ENCODE measurements at places on chromosomes 5 and 9.

GRCh38 chr9:70352356-70352755 lies 62.1 kb downstream of the KLF9 start:
- DNase-seq, result no peak

DNA sequence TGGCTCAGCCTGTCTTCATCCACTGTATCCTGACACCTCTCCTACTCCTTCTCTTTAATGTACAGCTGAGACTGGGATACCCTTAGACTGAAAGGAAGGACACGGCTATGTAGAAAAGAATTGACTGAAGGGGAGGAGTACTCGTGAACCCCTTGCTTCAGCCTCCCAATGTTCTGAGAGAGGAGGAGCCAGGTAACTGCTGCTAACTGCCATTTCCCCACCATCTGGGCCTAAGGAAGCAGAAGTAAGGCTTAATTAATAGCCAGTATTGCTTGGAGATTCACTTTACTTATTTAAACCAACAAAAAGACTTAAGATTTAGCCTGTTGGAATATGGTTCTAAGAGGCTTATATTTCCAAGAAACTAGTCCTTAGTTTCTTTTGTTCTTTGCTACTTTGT lies 18.8 kb upstream of the RGS3 start:
- no peak for DNase-seq

- no peak for DNase-seq
Measured at GRCh38 chr5:59067956-59068656, 485.2 kb downstream of the RAB3C start.

- DNase-seq, result no peak
Measured at GRCh38 chr9:87602933-87603643, 105.4 kb downstream of the DAPK1 start.

- DNase-seq, result peak; percentile 64
Measured at GRCh38 chr5:50958852-50959457, 292.5 kb downstream of the PARP8 start.

DNA sequence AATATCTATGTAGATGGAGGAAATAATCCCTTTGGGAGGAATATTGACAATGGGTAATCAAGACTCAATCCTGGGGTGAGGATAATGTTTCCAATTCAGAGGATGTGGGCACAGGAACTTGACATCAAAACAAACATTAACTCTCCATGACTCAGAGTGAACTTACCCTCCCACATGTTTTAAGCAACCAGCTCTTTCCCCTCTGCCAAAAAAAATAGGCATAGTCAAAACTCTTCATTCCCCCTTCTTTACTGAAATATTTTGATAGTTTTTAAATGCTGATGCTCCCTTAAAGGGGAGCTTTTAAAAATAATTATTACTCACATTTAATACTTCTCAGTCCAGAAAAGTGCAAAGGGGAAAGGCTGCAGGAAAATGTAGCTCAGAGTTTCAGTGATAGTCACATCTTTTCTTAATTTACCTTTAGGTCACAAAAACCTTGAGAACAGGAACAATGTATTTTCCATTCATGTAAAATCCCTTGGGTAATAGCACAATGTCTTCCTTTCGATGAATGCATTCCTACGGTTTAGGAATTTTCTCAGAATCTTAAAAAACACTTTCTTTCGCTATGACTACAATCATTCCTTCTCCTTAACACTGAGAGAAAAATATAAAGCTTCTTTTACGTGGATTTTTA lies 298.4 kb upstream of the GRAMD2B start:
- DNase-seq, result no peak

GRCh38 chr5:73135429-73136054 lies 15.2 kb downstream of the TMEM171 start:
- peak; percentile 32 for DNase-seq

- DNase-seq, result no peak
Measured at GRCh38 chr5:109914906-109915305, 225.2 kb downstream of the MAN2A1 start.

DNA sequence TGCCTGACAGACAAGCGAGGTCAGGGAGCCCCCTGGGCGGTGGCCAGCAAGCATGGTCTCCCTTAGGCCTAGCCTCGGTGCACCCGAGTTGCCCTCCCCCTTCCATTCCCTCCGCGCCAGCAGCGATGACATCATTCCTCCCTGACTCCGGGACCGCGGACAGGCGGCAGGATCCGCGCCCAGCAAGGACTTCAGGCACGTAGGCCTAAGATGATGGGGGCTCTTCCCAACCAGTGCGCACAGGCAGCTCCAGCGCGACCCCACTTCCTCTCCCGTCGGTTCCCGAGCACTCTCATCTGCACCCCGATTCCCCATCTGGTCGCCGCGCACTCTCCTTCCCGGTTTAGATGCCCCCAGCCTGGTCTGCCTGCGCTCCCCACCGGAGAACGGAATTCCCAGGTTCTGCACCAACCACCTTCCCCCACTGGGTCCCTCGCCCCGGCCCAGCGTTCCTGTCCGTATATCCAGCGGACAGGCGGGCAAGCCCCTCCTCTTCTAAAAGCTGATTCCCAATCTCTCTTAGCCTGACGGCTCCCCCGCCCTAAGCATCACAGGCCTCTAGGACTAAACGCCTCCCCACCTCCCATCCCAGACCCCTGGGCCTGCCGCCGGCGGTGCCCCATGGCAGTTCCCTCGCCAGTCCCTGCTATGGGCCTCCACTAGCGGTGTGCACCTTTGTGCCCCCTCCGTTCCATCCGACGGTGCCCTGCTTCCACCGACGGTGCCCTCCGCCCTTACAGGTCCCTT lies 931 bp downstream of the FAM219A start:
- DNase-seq, result peak; percentile 68

- DNase-seq, result peak; percentile 30
Measured at GRCh38 chr9:38024036-38024681, 44.9 kb downstream of the SHB start.

DNA sequence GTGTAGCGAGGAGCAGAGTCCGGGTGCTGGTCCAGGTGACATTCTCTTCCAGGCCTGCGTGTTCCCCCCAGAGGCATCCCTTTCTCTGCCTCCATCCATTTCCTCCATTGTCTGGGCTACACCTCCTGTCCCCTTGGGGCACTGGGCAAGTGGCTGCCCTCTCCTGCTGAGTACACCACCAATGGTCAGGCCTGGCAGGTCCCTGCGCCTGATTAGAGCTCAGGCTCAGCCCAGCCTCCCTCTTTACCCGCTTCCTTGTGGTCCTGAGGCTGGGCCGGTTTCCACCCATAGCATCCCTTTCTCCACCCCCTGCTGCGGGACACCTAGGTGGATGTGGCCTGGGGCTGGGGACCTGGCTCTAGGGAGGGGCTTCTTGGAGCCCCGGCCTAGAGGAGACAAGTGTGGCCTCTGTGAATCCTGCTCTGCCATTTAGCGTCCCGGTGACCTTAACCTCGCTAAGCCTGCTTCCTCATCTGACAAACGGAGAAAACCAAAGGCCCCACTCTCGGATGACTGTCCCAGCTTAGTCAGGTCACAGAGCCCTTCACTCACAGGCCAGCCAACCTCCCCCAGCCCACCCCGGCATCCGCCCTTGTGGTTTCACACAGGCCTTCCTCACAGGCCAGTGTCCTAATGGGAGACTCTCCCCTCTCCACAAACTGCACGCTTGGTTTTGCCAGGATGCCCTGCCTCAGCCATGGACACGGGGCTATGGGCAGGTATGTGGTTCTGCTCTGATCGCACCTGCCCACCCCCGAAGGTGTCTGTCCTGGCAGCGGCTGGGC lies 12.9 kb downstream of the DOLPP1 start:
- DNase-seq, result no peak

- peak; percentile 64 for DNase-seq
Measured at GRCh38 chr5:435961-436640, 6.9 kb upstream of the EXOC3 start.

DNA sequence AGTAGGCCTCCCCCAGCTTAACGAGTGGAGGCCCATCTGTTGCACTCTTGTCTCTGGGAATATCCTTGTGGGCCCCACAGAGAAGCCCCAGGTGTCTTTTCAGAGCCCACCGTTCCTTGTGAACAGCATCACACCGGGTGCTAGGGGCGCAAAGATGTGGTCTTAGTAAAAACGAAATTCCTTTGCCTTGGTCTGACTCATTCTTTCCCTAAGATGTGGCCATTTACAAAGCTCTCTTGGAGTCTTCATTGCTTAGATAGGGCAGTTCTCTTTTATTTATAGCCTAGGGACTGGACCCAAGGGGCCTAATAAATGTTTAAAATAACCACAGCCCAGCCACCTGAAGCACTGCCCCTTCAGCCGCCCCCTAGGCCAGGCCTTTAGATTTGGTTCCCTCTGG lies 52.8 kb upstream of the RPL26L1 start:
- DNase-seq, result no peak

DNA sequence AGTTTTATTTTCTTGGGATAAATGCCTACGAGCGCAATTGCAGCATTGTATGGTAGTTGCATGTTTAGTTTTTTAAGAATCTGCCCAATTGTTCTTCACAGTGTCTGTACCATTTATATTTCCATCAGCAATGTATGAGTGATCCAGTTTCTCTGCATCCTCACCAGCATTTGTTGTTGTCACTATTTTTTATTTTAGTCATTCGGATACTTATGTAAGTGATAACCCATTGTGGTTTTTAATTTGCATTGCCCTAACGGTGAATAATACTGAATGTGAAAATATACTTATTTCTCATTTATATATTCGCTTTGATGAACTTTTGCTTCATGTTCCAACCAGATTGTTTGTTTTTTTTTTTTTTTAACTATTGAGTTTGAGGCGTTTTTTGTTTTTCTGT lies 33.7 kb upstream of the PWWP2A start:
- DNase-seq, result no peak

DNA sequence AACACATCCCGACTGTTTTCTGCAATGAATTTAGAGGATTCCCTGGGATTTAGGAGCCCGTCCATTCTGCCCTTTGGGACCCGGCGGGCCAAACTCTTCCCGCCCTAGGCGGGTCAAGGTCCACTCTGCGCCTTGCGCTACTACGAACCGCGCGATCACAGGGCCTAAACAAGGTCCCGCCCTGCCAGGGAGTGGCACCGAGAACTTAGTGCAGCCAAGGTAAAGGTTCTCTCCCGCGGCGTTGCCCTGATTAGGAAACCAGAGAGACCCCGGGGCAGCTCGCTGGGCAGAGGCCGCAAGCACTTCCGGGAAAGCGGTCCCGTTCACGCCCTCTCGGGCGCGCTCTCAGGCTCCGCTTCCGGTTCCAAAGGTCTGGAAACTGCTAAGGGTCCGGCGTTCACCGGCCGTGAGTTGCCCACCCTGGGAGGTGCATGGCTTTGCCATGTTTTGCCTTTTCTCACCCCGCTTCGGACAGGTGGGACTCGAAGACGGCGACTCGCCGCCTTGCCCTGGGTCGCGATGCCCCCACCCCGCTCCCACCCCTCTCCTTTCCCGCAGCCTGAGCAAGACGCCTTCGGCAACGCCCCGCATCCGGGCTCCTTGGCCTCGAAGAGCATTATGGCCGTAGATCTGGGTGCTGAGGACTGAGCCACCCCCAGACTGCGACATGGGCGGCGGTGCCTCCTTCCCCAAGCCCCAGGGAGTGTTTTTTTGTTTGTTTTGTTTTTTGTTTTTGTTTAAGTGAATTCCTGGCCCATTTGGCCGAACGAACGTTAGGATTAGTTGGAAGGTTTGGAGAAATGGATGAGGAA lies 23.4 kb downstream of the HNRNPK start:
- DNase-seq, result peak; percentile 85

- DNase-seq, result no peak
Measured at GRCh38 chr5:33415811-33416354, 24.9 kb upstream of the TARS1 start.

GRCh38 chr9:134566196-134566847 lies 75.3 kb upstream of the COL5A1 start:
- DNase-seq, result no peak

- DNase-seq, result no peak
Measured at GRCh38 chr5:1934056-1934394, 51.3 kb upstream of the IRX4 start.

GRCh38 chr9:136196404-136197083 lies 8.4 kb downstream of the LHX3 start:
- no peak for DNase-seq

DNA sequence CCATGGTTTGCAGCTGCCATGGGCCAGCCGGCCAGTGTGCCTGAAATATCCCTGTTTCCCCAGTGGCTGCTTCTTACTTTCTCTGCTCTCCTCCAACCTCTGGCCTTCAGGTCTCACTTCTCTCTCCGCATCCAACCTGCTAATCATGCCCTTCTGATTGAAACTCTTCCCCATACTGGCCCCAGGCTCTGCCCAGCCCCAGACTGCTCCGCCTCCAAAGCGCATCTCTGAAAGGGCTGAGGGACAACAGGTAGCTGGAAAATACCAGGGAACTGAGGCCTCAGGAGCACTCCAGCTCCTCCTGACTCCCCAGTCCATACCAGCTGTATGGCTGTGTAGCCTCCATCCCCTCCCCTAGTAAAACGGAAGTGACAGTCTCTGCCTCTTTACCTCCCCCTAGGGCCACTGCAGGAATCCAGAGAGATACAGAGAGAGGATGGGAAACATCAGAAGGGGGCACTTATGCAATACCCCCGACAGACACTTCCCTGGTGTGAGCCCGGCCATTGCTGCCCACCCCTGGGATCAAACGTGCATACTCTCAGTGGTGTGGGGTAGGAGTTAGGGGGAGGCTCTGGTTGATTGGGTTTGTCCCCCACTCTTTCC lies 34.2 kb downstream of the PAX5 start:
- no peak for DNase-seq

DNA sequence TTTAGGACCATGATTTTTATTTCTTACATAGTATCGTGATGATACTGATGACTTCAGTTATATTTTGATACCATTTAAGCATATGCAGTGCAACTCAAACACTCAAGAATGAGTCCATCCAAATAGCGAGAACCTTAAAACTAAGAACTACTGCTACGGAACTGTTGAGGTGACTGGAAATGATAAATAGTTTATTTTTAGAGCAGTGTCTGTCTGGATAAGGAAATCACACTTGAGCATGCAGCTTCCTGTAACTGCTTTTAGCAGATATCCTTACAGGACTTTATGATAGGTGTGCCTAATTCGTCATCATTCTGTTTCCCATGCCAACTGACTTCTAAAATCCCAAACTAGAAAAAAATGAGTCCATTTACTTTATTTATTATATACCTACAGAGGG lies 85.5 kb downstream of the ADGRV1 start:
- no peak for DNase-seq

DNA sequence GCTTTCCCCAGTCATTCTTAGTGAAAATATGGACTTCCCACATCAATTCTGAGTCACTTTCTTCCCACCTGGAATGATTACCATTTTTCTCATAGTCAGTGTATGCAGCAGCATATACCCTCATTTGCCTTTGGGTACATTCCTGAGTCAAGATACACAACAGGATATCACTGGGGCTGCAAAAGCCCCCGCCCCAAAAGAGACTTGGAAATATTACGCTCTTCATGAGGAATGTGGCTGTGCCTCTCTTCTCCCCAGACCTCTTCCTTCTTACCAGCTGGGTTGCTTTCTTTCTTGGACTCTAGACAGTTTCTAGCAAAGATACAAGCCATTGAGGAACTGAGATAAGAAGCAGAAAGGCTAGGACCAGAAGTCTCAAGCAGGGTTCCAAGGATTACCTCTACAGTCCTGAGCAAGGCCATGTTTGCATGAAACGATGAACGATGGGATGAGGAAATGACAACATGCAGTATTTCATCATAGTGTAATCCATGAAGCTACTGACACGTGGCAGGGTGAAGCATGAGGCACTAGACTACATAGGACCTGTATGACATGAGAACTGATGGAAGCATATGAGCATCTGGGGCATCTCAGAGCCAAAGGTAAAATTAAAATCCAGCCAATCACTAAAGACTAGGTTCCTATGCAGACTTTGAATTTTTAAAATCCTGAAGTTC lies 218.1 kb downstream of the RAB3C start:
- no peak for DNase-seq
